ENCODE measurements at places on chromosomes 7 and 10.
A peak's percentile ranks its signal among the peaks of the same experiment; 100 is the strongest.

- no peak for DNase-seq
Measured at GRCh38 chr7:77262316-77262715, 62.7 kb upstream of the FGL2 start.

DNA sequence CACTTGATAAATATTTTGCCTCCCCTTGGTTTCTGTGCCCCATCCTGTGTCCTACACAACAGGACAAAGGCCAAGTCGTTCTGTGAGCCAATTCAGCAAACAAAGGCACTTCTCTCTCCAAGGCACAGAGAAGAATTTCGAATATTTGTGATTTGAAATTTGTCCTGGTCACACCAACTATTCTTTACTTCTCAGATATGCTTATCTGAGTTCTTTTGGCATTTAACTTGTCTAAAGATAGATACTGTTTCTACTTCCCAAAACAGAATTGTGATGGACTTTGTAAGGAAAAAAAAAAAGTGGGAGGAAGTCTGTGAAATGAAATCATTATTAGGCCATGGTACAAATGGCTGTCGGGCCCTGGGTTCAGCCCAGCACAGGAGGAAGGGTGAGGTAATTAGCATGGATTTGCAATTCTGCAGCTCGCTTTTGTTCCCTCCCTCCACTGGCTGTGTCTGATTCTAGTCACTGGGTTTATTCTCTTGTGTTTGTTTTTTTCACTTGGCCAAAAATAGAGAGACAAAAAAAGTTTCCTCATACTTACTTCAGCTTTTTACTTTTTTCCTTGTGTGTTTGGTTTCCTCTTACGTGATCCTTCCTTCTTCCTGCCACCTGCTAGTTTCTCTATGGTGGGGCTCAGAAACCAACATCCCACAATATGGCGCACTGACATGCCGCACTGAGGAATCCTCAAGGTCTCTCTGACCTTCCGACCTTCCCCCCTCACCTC, 108.2 kb upstream of the MKLN1 start:
- DNase-seq = no peak

- DNase-seq = no peak
Measured at GRCh38 chr10:44198096-44198779, 186.7 kb downstream of the CXCL12 start.

DNA sequence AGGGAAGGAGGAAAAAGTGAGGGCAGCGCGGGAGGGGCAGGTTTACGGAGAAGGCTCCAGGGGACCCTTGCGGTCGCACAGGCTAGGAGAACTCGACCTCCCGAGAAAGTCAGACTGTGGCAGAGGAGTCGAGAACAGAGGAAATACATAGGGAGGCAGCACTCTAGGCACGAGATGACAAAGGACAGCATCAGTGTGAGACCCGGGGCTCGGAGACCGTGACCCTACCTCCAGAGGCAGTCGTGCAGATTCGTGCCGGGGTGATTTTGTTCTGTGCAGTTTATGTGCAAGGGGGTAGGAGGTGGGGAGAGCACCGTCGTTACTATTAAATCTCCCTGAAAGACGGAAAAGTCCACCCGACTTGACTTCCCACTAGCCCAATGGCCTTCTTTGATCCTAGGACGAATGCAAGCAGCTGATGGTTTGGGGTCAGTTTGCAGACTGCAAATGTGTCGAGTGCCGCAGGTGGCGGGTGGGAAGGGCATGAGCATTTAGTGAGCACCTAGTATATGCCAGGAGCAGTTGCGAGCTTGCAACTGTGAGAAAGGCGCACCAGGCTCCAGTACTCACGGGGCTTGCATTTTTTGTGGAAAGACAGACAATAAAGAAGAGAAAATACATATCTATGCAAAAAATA, 674 bp upstream of the OSBPL3 start:
- DNase-seq = no peak

DNA sequence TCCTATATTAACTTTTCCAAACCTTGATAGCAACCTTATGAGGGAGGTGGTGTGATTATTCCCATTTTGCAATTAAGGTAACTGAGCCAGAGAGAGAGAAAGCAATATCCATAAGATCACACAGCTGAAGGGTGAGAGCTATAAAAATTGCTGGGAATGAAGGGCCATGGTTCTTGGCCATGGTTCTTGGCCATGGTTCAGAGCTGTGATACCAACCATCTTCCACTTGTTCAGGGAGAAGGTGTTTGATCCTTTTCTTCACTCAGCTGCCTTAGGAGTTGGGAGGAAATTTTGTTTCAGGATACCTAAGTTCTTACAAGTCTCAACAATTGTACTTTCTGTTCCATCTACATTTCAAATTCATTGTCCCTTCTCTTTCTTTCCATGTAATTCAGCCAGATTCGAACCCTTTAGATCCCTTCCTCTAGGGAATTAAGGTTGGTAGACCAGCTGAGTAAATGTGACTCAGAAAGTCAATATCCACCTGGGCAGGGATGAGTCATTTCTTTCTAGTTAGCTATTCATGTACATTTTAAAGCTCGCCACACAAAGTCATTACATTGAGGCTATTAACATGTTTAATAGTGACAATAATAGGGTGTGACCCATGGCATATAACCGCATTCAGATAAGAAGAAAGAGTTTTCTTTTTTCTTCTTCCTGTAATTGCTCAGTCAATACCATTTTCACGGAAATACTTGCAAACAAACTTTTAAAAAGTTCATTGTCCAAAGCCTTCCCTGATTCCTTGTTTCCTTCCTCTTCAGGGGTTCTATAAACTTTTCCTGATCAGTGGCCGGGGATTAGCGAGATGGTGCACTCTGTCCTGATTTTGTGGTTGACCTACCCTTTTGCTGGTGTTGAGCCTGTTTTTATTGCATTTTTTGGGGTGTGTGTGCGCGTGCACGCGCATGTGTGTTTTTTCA, 143.4 kb downstream of the TCF7L2 start:
- DNase-seq = no peak

- no peak for DNase-seq
Measured at GRCh38 chr7:154910125-154910524, 92.8 kb downstream of the PAXIP1 start.

DNA sequence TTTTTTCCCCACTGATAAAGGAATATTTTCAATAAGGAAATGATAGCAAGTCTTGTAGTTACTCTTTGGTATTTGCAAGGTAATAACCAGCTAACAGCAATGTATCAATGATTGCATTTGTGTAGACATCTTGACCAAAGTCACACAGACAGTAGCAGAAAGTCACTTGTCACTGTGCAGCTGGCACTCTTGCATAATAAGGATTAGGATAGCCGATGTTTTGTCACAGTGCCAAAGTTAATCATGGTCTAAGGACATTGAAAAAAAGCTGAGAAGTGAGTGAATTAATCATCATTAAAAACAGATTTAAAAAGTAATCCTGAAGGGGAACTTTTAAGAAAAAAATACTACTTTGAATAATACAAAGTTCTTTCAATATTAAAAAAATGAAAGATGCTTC, 834.3 kb upstream of the C7orf33 start:
- DNase-seq = peak; percentile 2

DNA sequence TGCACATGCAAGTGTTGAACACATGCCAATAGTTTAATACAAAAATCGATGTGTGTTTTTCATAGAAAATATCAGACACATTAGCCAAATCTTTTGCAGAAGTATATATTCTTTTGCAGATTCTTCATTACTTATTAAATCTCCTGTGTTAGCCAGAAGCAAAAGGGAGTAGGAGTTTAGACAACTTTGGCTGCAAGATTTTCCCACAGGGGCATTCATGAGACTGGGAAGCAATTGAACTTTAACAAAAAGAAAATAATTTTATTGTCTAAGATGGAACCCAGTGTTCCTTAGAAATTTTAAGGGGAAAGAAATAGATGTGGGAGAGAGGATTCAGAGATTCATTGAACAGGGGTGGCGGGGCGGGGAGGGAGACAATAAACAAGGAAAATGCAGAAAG, 1336.0 kb downstream of the GATA3 start:
- DNase-seq = no peak

- DNase-seq = peak; percentile 72
Measured at GRCh38 chr10:24723788-24724380, at the start of gene ARHGAP21. ARHGAP21 (minus strand) TSS chr10:24723887; CDS start chr10:24721899, 1,988 bp downstream.

DNA sequence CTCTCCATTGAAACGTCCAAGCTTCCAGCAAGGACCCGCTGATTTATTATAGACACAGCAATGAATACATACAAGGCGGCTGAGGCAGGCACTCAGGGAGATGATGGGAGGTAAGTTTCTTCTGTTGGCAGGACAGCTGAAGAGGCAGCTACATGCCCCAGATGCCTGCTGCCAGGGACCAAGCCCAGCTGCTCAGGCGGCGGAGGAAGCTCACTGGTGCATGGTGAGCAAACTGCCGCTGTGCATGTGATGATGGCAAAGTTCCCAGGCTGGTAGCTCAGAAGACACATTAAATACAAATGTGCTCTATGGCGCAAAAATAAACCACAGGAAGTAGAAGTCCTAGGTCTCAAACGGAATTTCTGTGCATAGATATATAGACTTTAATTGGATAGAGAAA, 2.3 kb downstream of the DNTT start:
- DNase-seq = no peak

- no peak for DNase-seq
Measured at GRCh38 chr7:57305192-57305748, 144.7 kb upstream of the ZNF716 start.

GRCh38 chr7:50341724-50342123, 37.2 kb downstream of the IKZF1 start:
- DNase-seq = no peak

DNA sequence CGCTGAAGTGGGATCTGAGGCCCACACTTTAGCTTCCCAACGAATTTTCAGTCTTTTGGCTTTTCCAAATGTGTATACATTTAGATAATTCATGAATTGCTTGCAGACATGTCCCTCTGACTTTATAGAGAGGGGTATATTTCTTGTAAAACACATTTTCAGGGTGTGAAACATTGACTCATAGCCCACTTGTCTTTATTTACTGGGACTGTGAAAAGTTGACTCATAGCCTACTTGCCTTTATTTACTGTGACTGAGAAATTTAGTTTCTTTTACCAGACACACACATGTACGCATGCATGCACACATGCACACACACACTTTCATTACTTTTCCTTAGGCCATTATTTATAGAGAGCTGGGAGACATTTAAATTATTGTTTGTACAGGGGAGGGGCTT, 79.1 kb downstream of the VTI1A start:
- no peak for DNase-seq

DNA sequence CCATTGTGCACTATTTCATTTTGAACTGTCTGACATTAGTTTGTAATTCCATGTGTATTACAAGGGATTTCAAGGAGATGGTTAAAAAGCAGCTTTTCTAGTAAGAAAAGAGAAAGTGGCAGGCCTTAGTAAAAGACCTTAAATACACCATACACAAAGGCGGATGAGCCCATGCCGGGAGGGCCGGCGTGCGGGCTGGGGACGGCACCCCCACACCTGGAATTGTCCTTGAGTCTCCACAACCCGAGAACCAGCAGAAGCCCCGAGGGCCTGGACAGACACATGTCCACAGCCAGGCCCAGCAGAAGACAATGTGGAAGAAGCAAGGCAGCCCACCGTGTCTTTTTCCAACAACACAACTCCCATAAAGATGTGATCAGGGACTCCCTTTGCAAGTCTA, 123.7 kb upstream of the TCERG1L start:
- DNase-seq = no peak

GRCh38 chr10:124943301-124944092, 1.6 kb downstream of the ZRANB1 start:
- DNase-seq = no peak

DNA sequence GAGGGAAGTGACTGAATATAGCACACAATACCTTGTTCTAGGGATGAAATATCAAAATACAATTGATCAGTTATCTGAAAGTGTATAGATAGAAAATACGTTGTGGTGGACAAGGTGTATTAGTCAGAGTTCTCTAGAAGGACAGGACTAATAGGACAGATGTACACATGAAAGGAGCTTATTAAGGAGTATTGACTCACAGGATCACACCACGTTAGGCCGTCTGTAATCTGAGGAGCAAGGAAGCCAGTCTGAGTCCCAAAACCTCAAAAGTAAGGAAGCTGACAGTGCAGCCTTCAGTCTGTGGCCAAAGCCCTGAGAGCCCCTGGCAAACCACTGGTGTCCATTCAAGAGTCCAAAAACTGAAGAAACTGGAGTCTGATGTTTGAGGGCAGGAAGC, 406.1 kb downstream of the MDFIC start:
- no peak for DNase-seq

DNA sequence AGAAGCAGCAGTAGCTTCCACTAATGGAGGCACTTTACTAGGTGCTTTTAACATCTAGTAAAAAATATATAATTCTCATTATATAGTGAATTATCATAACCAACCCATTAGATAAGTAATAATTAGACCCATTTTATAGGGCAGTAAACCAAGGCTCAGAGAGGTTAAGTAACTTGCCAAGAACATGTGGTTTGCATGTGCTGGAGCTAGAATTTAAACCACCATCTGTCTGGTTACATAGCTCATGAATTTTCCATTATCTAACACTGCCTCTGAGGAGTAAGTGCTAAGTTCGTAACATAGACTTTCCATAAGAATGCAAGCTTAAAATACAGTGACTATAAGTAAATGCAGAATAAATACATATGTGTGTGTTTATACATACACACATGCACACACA, 41.9 kb downstream of the CREB3L2 start:
- no peak for DNase-seq

DNA sequence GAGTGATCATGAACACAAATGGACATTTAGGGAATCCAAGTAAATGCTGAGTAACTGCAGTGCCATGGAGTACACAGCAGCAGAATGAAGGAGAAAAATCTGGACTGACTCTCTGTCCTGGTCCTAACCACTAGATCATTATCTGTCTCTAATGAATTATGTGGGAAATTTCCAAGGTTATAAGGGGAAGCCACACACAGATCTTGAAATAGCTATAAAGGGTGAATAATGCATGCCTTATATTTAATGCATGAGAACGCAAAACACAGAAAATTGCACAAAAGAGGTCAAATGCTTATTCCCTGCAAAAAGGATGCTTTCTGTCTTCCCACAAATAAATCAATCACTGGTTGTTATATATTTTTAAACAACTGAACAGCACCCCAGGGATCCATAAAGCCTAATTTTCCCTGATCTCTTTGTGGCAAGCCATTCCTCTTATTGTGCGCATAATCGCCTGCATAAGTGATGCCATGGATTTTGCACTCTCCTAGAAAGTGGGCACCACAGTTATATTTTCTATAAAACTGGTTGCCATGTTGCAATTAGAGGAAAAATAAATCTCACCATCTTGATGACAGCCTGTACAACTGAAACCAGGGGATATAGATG, 201.8 kb downstream of the XPNPEP1 start:
- DNase-seq = no peak

GRCh38 chr7:99822731-99823718, 4.8 kb upstream of the CYP3A43 start:
- DNase-seq = no peak

DNA sequence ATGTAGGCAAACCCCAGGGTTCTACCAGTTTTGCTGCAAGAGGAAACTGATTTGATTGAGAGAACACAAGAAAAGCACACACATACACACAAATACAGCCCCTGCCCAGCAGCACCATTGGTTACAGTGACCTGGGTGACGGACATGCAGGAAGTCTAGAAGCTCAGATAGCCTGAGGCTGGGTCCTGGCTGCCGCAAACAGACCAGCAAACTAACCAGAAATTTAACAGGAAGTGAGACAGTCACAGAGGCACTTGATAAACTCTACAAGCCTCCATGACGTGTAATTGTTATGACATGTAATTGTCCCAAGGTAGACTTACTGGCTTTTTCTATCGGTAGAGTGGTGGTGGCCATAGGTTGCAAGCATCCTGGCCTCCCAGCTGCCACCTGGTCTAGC, 58.9 kb downstream of the PRKAR2B start:
- no peak for DNase-seq

Measured in NCI-H1436 (cell line).